ENCODE measurements at places on chromosomes 6 and 20. TPM values are rescaled to one million over a fixed set of nuclear protein-coding genes. Genes with fewer than 3 reads are reported as not detected.

DNA sequence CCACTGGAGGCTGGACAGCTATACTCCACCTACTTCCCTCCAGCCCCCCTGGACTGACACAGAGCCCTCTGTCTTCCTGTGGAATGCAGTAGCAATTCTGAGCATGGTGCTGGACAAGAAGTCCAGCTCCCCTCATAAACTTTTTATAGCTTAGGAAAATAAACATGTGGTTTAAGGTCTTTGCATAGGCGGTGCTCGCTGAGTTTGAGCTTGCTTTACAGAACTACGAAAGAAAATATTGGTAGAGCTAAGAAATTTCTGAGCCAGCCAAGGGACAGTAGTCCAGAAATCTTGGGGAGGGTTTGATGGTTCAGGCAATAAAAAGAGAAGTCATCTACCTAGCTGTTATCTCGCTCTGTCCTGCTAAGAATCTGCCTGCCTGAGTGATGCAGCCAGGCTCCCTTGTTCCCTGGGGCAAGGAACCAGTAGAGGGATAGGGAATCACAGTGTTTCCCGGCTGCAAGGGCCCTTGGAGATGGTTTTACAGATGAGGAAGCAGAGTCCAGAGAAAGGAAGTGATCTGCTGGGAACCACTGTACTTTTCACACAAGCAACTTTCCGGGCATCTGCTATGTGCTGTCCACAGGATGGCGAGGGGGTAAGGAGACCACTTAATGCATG is 343.4 kb downstream of the CDC5L start:
- DNase-seq: no peak

DNA sequence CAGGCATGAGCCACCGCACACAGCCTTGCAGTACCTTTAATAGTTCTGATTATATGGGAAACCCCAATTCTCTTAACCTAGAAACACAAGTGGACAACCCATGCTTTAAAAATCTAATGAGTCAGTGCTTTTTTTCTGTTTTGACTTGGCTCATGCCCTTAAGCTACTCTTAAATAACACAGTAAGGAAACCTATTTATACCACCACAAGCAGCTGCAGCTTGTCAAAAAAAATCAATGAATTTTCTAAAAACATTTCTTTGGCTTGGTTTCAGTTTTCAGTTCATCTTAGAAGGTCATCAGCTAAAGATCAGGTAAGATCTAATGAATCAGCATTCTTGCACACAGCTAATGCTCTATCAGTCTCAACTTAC is 124.1 kb upstream of the DST start:
- no peak for DNase-seq

DNA sequence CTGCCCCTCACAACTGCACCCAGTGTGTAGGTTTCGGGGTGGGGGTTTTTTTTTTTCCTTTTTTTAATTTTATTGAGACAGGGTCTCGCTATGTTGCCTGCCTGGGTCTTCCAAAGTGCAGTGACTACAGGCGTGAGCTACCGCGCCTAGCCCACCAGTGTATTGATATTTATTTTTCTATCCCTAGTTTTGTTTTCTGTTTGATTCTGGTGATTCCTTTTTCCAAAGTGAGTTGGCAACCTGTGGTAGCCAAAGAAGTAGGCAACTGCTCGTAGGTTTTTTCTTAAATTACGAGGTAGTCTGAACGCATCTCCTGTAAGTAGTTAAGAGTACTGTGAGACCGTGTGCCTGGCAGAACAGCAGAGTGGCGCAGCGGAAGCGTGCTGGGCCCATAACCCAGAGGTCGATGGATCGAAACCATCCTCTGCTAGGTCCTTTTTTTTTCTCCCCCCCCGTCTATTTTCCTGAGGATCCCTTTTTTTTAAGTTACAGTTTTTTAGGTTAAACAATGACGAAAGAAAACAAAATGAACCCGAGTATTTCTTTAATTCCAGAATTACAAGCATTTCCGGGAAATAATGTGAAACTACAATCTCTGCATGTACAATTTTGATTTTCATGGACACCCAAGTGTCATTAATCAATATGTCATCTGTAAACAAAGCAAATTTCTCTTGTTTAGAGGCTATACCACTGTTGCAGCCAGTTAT is 78.7 kb upstream of the BTN3A2 start:
- no peak for DNase-seq

DNA sequence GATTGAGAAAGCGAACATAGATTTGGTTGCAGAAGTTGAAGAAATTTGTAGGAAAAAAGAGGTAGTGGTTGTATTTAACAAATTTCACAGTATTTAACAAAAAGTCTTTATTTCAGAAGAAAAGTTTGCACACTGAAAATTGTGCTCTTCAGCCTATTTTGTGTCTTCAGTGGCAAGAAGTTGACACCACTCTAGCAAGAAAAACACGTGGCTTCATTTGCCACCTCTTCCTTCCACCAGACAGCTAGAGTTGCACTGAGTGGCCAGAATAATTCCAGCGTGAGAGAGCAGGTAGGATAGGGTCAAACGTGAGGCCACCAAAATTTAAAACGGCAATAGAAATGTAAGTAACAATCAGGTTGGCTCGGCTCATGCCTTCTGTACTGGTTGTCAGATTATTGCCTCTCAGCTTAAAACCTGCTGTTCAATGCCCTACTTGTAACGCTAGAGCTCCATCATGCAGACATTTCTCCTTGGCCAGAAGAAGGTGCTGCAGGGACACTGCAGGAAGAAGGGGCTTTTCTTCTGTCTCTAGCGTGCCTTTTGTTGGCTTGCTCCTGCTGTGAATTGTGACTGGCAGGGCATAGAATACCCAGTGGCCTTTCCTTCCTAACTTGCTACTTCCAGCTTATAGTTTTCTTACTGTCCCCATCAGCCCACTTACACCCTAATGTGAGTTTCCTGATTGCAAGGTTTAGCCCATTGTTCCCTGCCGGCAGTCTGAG is 12.1 kb downstream of the TRAPPC3L start:
- DNase-seq: no peak

Gene TMC2
- total RNA-seq: not detected
